Vein endothelial cell (primary cell): ENCODE measurements at places on chromosomes 7 and 10. TPM values are rescaled to one million over a fixed set of nuclear protein-coding genes. Genes with fewer than 3 reads are reported as not detected.

Gene DYNC1I1
- total RNA-seq = 1.6 and 3.3 TPM in 2 replicates

Gene HECW1
- total RNA-seq = not detected in 2 replicates

Gene MYPN
- under 0.01 and 0.29 TPM in 2 replicates for total RNA-seq

Gene STEAP2
- total RNA-seq = 2.3 and 8.8 TPM in 2 replicates

Gene KLF14
- total RNA-seq = not detected in 2 replicates

Gene COL26A1
- not detected in 2 replicates for total RNA-seq

Gene STEAP4
- total RNA-seq = not detected in 2 replicates
